ENCODE measurements at places on chromosomes 3 and 15. TPM values are rescaled to one million over a fixed set of nuclear protein-coding genes. Genes with fewer than 3 reads are reported as not detected.

Gene CASR
- total RNA-seq, result not detected

Gene PRKCI
- 38.3 TPM for total RNA-seq

Gene KNG1
- not detected for total RNA-seq

Gene ACTC1
- total RNA-seq, result 1.1 TPM

Gene TADA3
- total RNA-seq, result 69.0 TPM

Gene NLGN1
- 27.4 TPM for total RNA-seq

- no peak for DNase-seq
Measured at GRCh38 chr3:179272385-179272784, 21.5 kb upstream of the KCNMB3 start.

GRCh38 chr3:107683447-107683846 lies 160.7 kb downstream of the BBX start:
- DNase-seq, result no peak

GRCh38 chr3:197404754-197405153 lies 106.3 kb upstream of the DLG1 start:
- DNase-seq, result no peak

GRCh38 chr3:7573330-7573729 lies 712.4 kb downstream of the GRM7 start:
- DNase-seq, result no peak

GRCh38 chr3:30730967-30731366 lies 124.6 kb downstream of the TGFBR2 start:
- no peak for DNase-seq

DNA sequence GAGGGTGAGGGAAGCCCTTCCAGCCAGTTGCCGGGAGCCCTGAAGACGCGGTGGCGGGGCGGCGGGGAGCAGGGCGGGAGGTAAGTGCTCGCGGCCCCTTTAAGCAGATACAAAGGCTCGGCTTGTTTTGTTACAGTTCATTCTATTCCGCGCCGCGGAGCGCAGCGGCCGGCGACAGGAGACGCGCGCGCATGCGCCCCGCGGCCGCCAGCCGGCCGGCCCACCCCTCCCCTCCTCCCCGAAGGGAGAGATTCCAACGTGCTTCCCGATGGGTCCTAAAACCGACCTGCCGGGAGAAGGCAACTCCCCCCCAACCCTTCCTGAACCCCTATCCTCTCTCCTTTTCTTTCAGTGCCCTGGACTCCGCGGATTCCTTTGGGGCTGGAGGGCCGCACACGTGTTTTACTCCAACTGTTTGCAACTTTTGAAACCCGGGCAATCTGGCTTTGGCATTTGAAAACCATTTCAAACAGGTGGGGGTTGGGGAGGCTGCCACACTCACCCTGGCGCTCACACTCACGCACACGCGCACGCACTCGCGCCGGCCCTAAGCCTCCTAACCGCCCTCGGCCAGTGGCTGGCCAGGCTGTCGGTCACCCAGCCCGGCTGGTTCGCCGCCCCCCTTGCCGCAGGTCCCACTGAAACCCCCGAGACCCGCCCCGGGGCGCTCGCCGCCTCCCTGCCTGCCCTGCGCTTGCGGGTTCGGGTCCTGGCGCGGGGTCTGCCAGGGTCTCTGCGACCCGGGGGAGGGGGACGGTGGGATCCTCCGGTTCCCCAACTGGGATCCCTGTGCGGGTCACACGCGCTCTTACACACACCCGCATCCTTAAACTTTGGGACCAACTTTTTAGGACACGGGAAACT lies at the start of gene MAGI1:
TSS of gene MAGI1 (minus strand) at position 193 of the 864 bp plus-strand sequence. CDS start 610 bp downstream, outside the sequence.
- DNase-seq, result peak; percentile 76

DNA sequence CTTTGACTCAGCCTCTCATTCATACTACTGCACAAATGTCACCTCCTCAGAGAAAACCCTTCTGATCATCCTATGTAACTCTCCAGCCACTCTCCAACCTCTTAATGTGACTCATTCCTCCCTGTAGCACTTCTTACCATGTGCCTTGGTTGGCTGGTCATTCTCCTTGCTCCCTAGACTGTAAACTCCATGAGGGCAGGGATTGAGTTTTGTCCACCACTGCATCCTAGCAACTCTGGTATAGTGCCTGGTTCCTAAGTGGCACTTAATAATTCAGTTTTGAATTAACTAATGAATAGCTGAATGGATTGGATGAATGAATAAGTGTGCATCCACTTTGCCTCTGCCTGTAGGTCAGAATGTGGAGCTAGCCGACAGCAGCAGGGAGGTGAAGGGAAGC lies 202.5 kb upstream of the HES1 start:
- DNase-seq, result no peak

DNA sequence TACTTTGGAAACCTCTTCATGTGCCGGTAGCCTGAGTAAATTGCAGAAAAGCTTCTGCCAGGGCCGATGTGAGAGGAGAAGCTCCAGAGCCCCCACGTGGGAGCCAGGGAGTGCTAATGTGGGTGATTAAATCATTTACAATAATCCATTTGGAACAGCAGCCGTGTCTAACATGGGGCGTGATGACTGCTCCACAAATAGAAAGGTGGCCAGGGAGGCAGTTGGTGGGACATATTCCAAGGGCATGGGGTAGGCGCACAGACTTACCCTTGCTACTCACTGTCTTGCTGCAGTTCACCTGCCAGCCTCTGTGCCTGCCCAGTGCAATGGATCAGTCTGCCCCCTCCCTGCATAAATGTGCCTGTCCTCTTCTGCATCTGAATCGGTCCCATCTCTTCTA lies 39.3 kb upstream of the INSYN1 start:
- DNase-seq, result no peak

DNA sequence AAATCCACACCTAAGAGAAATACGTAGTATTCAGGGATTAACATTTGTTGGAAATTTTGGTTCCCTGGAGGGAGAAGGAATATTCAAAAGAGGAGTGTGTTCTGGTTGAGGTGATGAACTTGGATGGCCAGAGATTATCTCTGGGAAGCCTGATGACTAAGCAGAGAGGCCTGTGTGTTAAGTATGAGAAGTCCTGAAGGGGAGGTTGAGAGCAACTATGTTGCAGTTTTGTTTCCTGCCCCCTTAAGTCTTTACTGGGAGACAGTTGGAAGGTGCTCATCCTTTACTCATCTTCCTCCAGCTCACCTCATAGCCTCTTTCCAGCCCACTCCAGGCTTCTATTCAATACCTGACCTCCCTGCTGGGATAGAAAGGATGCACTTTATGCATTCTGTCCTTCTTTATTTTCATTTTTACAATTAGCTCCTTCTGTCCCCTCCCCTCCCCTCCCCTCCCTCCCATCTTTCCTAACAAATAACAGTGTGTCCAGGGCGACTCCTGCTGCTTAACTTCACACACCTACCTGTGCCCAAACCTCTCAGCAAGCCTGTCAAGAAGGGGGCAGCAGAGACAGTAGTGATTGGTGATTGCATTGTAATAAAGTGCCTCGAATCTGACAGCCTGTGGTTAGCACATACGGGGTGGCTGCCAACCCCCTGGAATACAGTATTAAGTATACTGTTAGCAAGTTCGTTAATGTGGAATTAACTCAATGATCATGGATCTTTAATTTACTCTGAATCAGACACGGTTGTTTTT lies 11.9 kb downstream of the RAP2B start:
- DNase-seq, result no peak

GRCh38 chr3:194492001-194492400 lies 5.2 kb upstream of the ATP13A3 start:
- DNase-seq, result no peak

DNA sequence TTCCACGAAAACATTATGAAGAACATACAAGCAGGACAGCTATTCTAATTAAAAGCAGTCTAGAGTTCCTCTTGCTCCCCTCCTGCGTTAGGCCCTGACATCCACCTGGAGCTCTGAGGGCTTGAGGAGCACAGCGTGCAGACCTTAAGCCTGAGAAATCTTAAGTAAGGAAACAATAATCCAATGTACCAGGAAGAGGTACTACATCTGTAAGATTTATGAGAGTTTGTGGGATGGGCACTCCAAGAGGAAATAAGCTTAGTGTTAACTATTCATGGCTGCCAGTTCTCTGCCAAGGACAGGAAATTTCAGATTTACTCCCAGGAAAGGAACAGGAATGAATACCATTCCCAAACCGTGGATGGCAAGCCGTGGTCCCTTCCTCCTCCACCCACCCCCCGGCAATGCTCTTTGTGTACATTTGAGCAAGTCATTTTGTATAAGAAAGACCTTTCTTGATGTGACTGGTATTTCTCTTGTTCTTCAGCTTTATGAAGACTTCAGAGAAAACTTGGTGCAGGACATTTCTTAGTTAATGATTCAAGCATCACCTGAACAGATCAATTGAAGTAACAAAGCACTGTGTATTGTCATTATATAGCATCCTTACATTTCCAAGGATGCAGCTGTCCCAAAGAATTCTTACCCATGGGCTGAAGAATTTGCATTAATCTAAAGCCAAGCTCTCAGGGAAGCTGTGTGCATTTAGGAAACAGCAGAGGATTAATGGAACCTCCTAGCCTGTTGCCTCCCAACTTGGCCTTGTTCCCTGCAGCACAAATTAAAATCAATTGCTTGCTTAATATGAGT lies 28.8 kb upstream of the VILL start:
- DNase-seq, result no peak

GRCh38 chr3:124862006-124862405 lies 25.2 kb downstream of the ITGB5 start:
- no peak for DNase-seq

GRCh38 chr3:126493739-126494138 lies 18.0 kb upstream of the ZXDC start:
- no peak for DNase-seq

DNA sequence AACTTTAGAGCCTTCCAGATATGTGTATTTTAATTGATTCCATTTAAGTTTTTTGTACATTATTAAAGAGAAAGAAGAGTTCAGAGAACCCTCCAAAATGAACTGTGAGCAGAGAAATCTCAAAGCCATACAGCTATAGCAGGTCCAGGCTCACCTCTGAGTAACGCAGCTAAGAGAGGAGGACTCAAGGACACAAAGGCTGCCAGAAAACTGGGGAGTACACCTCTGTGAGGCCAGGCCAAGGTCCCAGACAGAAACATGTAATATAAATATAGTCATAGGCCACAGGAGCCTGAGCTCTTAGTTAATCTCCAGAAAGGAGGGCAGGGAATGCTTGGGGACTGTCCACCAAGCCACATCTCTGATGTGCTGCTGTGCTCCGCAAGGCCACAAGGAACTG lies 66.5 kb downstream of the TMEM39A start:
- no peak for DNase-seq

DNA sequence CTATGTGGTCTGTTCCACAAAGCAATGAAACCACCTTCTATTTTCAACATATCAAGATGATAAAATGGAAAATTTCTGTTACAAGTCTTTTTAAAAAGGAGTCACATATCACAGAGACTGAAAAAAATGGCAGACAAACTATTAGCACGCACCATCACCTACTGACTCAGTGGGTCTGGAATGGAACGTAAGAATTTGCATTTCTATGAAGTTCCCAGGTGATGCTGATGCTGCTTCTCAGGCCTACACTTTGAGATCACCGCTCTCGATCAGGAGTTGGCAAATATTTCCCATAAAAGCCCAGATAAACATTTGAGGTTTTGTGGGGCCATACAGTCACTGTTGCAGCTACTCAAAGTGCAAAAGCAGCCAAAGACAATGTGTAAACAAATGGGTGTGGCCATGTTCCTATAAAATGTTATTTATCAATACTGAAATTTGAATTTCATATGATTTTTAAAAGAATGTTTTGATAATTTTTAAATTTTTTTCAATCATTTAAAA lies 142.9 kb downstream of the ADAM10 start:
- DNase-seq, result no peak

DNA sequence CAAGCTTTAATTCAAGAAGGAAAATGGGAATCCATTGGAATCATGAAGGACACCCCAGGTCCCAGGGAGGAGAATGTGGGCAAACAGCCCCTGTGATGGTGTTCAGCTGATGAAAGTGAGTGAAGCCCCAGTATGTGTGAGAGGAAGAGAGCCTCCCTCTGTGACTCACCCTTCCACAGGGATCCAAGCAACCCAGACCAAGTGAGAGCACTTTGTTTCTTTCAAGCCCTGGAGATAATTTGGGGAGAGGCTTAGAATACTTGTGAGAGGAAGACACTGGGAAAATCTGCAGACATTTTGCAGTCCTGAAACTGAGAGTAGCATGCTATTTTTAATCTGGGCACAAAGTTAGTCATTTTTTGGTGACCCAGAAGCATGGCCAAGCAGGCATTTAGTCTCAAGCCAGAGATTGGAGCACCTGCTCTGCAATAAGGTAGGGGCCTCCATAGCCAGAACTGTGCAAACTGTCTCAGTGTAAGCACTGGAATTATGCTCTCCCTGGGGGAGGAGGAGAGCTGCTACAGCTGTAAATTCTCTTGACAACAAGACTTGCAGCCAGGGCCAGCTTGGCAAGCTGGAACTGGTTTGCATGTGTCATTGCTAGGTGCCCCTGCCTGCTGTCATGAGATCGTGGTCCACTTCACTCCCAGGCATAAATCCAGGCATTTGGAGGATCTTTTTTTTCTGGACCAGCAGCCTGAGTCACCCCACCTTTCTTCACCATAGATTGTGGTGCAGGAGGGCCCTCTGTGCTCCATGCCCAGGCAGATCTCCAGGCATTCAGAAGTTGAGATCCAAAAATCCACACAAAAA lies 537.8 kb upstream of the DPPA4 start:
- no peak for DNase-seq

DNA sequence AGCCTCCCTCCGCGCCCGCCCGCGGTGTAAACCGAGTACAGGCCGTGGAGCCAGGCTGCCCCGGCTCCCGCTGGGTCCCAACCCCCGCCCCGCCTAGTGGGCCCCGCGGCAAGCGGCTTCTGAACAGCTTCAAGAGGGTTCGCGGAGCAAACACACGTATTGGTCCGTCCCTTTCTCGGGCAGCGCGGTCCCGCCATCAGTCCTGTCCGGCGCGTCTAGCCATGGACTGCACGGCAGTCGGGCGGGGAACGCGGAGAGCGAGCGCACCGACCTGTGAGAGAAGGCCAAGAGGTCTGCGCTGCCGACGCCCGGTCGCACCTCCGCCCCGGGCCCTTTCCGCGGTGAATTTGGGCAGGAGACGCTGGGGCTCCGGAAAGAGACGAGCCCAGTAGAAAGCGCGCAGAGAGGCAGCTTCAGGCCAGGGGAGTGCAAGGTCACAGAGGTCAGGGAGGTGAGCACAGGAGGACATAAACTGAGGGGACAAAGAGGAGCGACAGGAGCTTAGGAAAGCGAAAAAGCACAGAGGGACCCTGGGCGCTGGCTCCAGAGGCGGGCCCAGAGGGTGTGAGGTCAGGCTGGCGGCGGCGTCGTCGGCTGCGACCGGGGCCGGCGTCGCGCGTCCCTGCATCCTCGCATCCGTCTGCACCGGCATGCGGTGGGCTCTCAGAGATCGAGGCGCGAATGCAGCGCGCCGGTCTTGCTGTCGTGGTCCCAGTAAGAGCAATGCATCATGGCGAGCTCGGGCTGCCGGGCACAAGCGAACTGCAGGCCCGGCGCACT lies 1.8 kb downstream of the FOXL2 start:
- no peak for DNase-seq

DNA sequence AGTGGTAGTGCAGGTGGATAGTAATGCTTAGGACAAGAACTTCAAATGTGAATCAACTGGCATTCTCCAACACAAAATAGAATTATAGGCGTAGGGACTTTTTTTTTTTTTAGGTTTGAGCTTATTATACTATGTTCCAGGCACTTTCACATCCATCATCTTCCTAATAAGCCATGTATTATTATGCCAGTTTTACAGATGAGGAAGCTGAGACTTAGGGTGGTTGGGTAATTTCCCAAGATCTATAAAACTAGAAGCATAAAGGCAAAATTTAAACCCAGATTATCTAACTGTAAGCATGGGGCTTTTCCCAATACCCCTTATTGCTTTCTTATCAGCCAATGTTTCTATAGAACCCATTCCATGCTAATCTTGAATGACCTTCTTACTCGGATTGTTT lies 75.1 kb upstream of the ETV5 start:
- no peak for DNase-seq

- DNase-seq, result no peak
Measured at GRCh38 chr15:57158589-57158988, 217.7 kb upstream of the CGNL1 start.

GRCh38 chr3:29486096-29486495 lies 205.2 kb downstream of the RBMS3 start:
- no peak for DNase-seq

Measured in tibial nerve (tissue), 4 donors.